ENCODE measurements at places on chromosomes 1 and 21. TPM values are rescaled to one million over a fixed set of nuclear protein-coding genes. Genes with fewer than 3 reads are reported as not detected.

- H3K4me3 ChIP-seq = no peak overlapping the region
- peak; percentile 79 for DNase-seq
- H3K27ac ChIP-seq = no peak overlapping the region
- no peaks in the 10 kb centered on the region for H3K4me1 ChIP-seq
- H3K27me3 ChIP-seq = no peaks in the 10 kb centered on the region
Observed at GRCh38 chr1:151251656-151252470, 2.7 kb upstream of the PSMD4 start.

Gene PPIAL4G
- total RNA-seq = 0.13 TPM

Gene JMJD4
- total RNA-seq = 14.4 TPM

Gene SASS6
- total RNA-seq = 2.5 TPM

Gene LRRIQ3
- 0.36 TPM for total RNA-seq

DNA sequence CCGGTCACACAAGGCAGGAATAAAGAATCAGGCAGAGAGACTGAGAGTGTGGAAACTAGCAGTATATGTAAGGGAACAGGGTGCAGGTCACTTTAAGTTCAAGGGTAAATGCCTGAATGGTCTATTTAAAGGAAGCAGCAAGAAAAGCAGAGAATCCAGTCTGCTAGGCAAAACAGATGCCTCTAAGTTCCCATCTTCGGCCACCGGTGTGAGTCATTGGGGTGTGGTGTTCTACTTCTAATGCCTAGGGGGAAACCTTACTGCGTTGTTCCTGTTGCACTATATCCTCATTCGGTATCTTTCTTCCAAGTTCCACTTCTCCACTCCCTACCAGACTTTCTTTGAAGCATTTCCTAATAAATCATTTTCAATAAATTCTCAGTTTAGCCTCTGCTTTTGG lies 259.9 kb downstream of the HHIPL2 start:
- H3K27ac ChIP-seq = no peak overlapping the region
- no peaks in the 10 kb centered on the region for H3K36me3 ChIP-seq
- no peaks in the 10 kb centered on the region for H3K27me3 ChIP-seq
- H3K4me3 ChIP-seq = no peak overlapping the region

- DNase-seq = no peak
- no peaks in the 10 kb centered on the region for H3K4me1 ChIP-seq
- peak within 1 kb of the TSS; percentile 91 for H3K27ac ChIP-seq
- H3K4me3 ChIP-seq = peak within 1 kb of the TSS; percentile 98
- H3K27me3 ChIP-seq = no peaks in the 10 kb centered on the region
- peaks cover 3% of the 10 kb centered on the region for H3K36me3 ChIP-seq
Observed at GRCh38 chr1:65420590-65421350, at the start of the genes LEPR and LEPROT. LEPR (plus strand) TSS chr1:65420668; CDS start chr1:65565566, 144,898 bp downstream. LEPROT (plus strand) TSS chr1:65420668; CDS start chr1:65420725, 57 bp downstream.

Gene PYHIN1
- total RNA-seq = 4.7 TPM

- no peak overlapping the region for H3K4me3 ChIP-seq
- H3K27ac ChIP-seq = no peak overlapping the region
- DNase-seq = no peak
- H3K27me3 ChIP-seq = no peaks in the 10 kb centered on the region
- H3K36me3 ChIP-seq = no peaks in the 10 kb centered on the region
- H3K4me1 ChIP-seq = no peaks in the 10 kb centered on the region
Observed at GRCh38 chr1:156898161-156898566, 4.6 kb downstream of the PEAR1 start.

Data from aorta (tissue), 5 donors.